Smooth muscle cell of the pulmonary artery (primary cell): ENCODE measurements at places on chromosomes 5 and 9. TPM values are rescaled to one million over a fixed set of nuclear protein-coding genes. Genes with fewer than 3 reads are reported as not detected.

The GRM6 gene
- total RNA-seq: not detected in 2 replicates

The CA9 gene
- 10.0 and 181 TPM in 2 replicates for total RNA-seq

The STARD4 gene
- total RNA-seq: 69.4 and 88.1 TPM in 2 replicates

The SMIM33 gene
- total RNA-seq: not detected in 2 replicates

The ANKRD20A1 gene
- total RNA-seq: not detected in 2 replicates

The ANKRD34B gene
- total RNA-seq: not detected in 2 replicates

The NTNG2 gene
- total RNA-seq: 3.4 and 3.8 TPM in 2 replicates

The PCDH12 gene
- total RNA-seq: 0.36 and 0.46 TPM in 2 replicates

The SERINC5 gene
- total RNA-seq: 21.4 and 41.4 TPM in 2 replicates

The SLC22A4 gene
- total RNA-seq: 0.78 and 6.7 TPM in 2 replicates

The FAM151B gene
- total RNA-seq: 6.1 and 7.4 TPM in 2 replicates
